OCI-LY7 (cell line): ENCODE measurements at places on chromosomes 5 and 9. TPM values are rescaled to one million over a fixed set of nuclear protein-coding genes. Genes with fewer than 3 reads are reported as not detected.

Gene AJM1
- 4.6 and 5.1 TPM in 2 replicates for total RNA-seq

Gene TRPM3
- not detected in 2 replicates for total RNA-seq

Gene SPINK7
- not detected in 2 replicates for total RNA-seq

Gene PTPA
- total RNA-seq, result 95.8 and 111 TPM in 2 replicates

Gene DMRT3
- not detected in 2 replicates for total RNA-seq

Gene TAF11L10
- not detected in 2 replicates for total RNA-seq
